CD4-positive, alpha-beta T cell treated with Interleukin-4 for 4 hours (primary cell): ENCODE measurements at places on chromosomes 5 and 9.

GRCh38 chr9:81847181-81847915 is 80.9 kb upstream of the SPATA31D4 start:
- DNase-seq: no peak

- DNase-seq: no peak
Observed at GRCh38 chr9:82247318-82247717, 258.7 kb downstream of the SPATA31D1 start.

DNA sequence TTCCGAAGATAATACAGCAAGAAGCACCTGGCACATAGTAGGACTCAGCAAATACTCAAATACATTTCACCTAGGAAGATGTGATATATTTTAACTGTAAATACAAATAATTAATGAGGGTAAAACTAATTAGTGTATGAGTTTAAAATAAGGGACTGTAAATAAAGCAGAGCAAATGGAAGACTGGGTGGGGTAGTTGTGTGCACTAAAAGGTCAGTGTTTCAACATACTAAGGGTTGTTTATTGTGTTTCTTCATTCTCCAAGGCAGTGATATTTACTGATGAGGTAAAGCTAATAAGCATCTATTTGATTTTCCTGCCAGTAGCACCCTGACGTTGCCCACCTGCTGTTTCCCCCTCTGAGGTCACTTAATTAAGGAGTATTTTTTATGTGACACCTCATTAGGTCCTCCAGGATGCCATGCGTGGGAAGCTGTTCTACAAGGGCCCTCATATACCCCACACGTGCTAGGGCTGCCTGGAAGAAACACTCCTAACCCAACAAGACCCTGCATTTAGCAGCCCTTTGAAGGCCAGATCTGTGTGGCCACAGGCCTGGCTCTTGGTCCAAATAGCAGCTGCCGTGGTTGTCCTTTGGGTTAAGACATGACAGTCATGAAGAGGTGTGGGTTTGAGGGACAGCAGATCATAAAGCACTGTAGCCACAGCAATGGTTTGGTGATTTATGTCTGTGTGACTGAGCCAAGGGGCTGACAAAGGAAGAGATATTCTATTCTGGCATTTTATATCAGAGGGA is 97.5 kb upstream of the RPS23 start:
- no peak for DNase-seq

DNA sequence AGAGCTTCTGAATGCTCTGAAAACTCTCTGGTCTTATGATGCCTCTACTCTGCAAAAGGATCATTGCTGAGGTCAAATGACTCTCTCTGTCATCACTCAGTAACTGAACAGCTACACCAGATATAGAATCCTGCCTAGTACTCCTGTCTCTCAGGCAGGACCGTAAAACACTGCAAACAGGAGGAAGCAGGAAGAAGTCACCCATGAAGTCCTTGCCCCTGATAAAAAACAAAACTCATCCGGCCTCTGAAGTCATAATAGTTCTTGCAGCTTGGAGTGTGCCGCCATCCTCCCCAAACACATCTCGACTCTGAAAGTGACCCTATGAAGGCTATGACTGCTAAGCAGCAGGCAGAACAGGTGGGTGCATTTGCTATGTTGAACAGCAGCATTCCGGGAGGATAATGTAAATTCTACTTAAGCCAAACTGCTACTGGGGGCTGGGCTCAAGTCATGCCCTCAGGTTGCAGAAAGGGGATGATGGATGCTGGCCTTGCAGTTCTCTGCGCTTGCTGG is 81.9 kb upstream of the FAM169A start:
- DNase-seq: no peak

GRCh38 chr9:86660146-86660943 is 287.0 kb downstream of the GAS1 start:
- DNase-seq: no peak

GRCh38 chr9:34332076-34332964 is 3.0 kb downstream of the NUDT2 start:
- DNase-seq: peak; percentile 17

- no peak for DNase-seq
Observed at GRCh38 chr5:33227247-33227646, 213.5 kb upstream of the TARS1 start.

- peak; percentile 46 for DNase-seq
Observed at GRCh38 chr9:77177894-77178794, 810 bp downstream of the VPS13A start.

DNA sequence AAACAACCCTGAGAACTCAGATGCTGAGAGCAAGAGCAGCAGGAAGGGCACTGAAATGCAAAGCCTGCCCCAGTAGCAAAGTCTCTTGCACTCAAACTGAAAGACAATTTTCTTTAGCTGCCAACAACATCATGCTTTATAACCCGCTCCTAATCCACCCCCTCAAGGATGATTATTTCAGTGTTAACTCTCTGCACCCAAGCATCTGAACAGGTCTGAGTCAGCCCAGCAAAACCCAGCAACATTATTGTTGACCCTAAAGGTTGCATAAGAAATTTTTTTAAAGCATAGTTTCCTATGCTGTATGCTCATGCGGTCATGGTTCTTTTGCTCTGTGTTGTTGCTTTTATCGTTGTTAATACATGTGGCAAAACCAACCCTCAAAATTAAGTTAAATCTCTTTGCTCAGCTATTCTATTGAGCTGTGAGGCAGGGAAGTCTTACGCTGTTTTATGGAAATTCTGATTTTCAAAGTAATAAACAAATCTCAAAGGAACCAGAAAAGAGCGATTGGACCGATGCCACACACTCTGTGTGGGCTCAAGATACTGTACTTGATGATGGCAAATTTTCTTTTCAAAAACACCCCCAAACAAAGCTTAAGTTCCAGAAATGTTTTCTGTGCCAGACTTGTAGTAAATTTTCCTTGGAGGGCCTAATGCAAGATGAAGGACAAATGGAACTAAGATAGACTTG is 440.6 kb upstream of the MPDZ start:
- DNase-seq: no peak

DNA sequence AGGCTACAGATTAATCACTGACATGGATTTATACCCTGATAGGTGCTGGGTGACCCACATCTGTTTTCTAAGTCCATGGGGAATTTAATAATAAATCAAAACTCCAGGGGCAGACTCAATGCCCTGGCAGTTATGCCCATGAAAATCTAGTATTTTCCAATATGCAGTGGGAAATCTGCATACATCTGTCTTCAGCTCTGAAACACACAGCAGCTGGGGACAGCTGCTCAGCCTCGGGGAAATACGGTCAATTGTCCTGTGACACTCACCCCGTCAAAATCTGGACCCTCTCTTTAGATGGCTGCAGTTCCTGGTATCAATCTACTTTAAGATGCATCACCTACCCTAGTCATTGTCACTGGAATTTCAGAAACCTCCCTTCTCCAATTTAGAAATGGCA is 12.7 kb upstream of the C1QTNF3 start:
- DNase-seq: no peak

GRCh38 chr5:81288021-81288433 is 13.4 kb upstream of the ZCCHC9 start:
- DNase-seq: no peak

- DNase-seq: peak; percentile 59
Observed at GRCh38 chr5:1644810-1645571, 121.2 kb upstream of the LPCAT1 start.

GRCh38 chr5:177457852-177458681 is 11.5 kb downstream of the PRR7 start:
- no peak for DNase-seq

- DNase-seq: no peak
Observed at GRCh38 chr5:167571824-167572223, 719.6 kb upstream of the WWC1 start.

DNA sequence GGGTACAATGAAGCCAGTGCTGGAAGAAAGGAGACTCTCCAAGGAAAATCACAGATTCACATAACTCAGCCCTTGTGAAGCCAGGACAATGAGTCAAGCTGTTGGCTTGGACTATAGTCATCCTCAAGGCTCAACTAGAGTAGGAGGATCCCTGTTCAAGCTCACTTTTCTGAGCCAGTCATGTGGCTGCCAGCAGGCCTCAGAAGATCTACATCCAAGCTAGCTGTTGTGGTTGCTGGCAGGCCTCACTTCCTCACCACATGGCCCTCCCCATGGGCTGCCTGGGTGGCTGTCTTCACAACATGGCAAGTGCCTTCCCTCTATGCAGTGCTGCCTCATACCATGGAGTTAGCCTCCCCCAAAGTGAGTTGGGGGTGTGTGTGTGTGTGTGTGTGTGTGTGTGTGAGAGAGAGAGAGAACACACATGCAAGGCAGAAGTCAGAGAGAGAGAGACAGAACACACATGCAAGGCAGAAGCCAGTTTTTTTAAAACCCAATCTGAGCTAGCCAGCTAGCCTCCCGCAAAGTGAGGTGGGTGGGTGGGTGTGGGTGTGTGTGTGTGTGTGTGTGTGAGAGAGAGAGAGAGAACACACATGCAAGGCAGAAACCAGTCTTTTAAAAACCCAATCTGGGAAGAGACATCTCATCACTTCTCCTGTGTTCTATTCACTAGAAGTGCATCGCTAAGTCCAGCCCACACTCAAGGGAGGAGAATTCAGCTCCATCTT is 17.1 kb downstream of the SCAI start:
- peak; percentile 88 for DNase-seq

- no peak for DNase-seq
Observed at GRCh38 chr9:70110194-70111041, 66.8 kb downstream of the MAMDC2 start.

GRCh38 chr5:145908206-145908960 is 28.0 kb upstream of the SH3RF2 start:
- DNase-seq: no peak

DNA sequence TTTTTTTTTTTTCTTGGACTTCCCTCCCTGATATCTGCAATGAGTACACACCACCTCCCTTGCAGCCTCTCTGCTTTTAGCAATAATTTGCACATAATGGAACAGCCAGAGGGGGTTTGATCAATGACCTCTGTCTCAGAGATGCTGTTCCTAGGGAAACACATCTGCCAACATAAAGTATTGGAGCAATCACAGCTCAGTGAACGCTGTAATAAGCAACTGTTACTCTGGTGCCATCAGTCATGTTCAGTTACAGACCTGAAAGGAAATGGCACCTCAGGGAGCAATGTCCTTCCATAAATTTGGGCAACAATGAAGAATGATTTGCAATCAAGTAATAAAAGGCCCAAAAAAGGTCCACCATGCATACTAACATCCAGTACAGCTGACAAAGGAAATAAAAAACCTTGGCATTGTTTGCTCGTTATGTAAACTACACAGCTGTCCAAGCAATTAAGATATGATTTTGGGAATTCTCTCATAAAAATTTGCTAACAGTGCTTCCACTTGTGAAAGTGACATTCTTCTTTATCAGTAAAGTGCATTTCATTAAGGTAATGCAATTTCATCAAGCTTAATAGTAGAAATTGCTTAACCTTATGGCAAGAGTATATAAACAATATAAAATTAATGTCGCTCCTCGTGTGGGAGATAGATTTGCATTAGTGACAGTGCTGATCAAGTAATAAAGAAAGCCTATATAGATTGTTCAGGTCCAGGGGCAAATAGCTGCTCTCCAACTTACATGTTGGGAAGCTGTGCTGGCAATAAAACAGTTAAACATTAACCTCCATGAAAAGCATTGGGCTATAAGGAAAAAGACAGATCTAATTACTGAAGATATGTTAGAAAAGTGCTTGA is 167.8 kb downstream of the RASEF start:
- no peak for DNase-seq

DNA sequence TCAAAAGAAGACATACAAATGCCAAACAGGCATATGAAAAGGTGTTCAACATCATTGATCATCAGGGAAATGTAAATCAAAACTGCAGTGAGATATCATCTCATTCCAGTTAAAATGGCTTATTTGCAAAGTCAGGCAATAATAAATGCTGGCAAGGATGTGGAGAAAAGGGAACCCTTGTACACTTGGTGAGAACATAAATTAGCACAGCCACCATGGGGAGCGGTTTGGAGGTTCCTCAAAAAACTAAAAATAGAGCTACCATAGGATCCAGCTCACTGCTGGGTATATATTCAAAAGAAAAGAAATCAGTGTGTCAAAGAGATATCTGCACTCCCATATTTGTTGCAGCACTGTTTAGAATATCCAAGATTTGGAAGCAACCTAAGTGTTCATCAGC is 50.3 kb downstream of the AP3S1 start:
- DNase-seq: no peak

GRCh38 chr5:53200306-53200705 is 90.7 kb upstream of the MOCS2 start:
- DNase-seq: no peak

- DNase-seq: no peak
Observed at GRCh38 chr5:148748702-148749392, 77.6 kb upstream of the ADRB2 start.

GRCh38 chr5:9549941-9550340 is 4.1 kb upstream of the SEMA5A start:
- DNase-seq: no peak

- DNase-seq: no peak
Observed at GRCh38 chr5:65986050-65986451, 59.7 kb downstream of the ERBIN start.

DNA sequence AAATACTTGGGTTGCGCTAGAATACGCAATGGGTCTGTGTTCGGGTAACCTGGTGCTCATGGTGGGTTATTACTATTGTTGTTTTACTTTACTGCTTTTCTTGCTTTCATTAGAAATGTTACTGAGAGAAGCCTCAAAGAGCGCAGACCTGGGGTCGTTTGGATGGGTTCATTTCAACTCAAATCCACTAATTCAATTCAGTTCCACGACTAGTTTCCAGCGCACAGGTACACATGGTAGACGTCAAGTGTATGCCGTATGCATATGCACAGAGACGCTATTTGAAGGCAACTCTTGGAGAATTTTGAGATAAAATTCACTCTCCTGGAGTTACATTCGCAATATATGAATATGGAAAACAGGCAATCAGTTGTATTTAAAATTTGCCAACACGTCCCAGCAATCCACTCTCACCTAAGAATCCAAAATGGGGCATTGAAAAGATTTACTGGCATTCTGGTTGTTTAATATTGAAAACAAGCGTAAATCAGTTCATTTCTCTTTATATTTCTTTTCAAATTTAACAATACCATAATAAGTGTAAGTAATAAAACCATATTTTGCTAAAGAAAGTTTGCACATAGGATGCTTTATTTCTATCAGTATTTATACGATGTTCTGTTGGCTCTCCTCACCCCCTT is 4.4 kb upstream of the PAX5 start:
- DNase-seq: no peak

- no peak for DNase-seq
Observed at GRCh38 chr5:74516211-74516636, 124.3 kb downstream of the ENC1 start.

- DNase-seq: peak; percentile 87
Observed at GRCh38 chr5:39164529-39165402, 54.6 kb downstream of the FYB1 start.
